ENCODE measurements at places on chromosomes 3 and 15.

DNA sequence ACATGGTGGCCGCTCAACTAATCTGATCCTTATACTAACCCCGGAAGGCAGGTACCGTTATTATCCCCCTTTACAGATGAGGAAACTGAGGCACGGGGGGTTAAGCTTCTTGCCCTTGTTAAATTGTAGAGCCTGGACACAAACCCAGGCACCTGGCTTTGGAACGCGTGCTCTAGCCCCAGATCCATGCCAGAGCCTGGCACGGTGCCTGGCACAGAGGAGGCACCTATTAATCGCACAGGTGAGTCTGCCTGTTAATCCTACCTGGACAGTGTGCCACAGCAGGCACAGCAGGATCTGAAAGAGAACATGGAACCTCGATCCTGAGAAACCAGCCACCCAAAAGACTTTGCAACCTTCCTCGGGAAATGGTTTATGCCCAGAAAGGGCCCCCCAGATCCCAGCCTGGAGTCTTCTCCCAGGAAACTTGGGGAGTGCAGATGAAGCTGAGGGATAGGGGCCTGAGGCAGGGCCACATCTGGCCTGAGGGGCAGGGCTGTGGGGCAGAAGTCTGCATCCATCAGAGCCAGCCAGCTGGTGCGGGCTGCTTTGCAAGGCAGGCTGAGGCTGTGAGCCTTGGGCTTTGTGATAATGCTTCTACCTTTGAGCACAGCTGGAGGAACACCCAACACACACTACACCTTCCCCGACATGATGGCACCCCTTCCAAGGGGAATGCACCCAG is 55.3 kb upstream of the SLC6A1 start:
- DNase-seq, result no peak
- no peaks in the 10 kb centered on the region for H3K27me3 ChIP-seq
- no peak overlapping the region for H3K27ac ChIP-seq
- no peaks in the 10 kb centered on the region for H3K36me3 ChIP-seq
- H3K4me1 ChIP-seq, result no peaks in the 10 kb centered on the region
- H3K4me3 ChIP-seq, result no peak overlapping the region

GRCh38 chr15:69610277-69610676 is 157.7 kb downstream of the RPLP1 start:
- H3K4me1 ChIP-seq, result no peaks in the 10 kb centered on the region
- H3K4me3 ChIP-seq, result no peak overlapping the region
- no peak overlapping the region for H3K27ac ChIP-seq

- no peaks in the 10 kb centered on the region for H3K27me3 ChIP-seq
- H3K4me1 ChIP-seq, result peaks cover 19% of the 10 kb centered on the region
- no peaks in the 10 kb centered on the region for H3K36me3 ChIP-seq
- no peak overlapping the region for H3K27ac ChIP-seq
- no peak for DNase-seq
- H3K4me3 ChIP-seq, result no peak overlapping the region
Observed at GRCh38 chr3:129211772-129212171, 28.1 kb upstream of the CNBP start.

DNA sequence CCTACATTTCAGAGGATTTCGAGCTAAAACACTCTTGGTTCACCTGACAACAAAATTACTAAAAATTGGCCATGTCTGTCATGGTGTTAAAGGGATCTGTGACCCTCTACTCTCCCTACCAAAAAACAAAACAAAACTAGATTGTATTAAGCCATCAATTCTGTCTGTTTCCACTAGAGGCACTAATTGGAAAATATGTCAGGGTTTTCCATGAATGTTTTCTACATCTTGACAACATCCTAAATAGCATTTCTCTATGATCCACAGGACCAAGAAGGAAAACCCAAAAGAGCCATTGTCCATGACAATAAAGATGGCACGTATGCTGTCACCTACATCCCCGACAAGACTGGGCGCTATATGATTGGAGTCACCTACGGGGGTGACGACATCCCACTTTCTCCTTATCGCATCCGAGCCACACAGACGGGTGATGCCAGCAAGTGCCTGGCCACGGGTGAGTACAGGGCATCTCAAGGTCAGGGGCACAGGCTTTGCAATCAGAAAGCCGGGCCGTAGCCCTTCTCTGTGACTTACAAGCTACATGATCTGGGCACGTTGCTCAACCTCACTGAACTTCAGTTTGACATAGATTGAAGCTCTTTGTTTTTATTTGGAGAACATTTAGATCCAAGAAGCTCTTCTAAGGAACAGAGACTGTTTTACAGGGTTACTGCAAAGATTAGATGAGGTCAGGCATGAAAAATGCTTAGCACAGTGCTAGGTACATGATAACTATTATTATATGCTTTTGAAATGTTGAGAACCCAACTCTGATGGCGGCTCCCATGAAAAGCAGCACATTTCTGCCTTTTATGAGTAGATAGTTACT is 74.8 kb downstream of the DNASE1L3 start:
- no peak overlapping the region for H3K4me3 ChIP-seq
- DNase-seq, result no peak
- no peaks in the 10 kb centered on the region for H3K27me3 ChIP-seq
- peak overlapping the region; percentile 40 for H3K27ac ChIP-seq

GRCh38 chr15:51680321-51680720 is 982 bp upstream of the SCG3 start:
- H3K4me3 ChIP-seq, result no peak overlapping the region
- no peaks in the 10 kb centered on the region for H3K27me3 ChIP-seq
- DNase-seq, result no peak
- peaks cover 8% of the 10 kb centered on the region for H3K4me1 ChIP-seq
- H3K27ac ChIP-seq, result no peak overlapping the region

GRCh38 chr3:10982782-10983181 is 9.8 kb upstream of the SLC6A1 start:
- H3K36me3 ChIP-seq, result no peaks in the 10 kb centered on the region
- DNase-seq, result no peak
- H3K4me3 ChIP-seq, result peak overlapping the region; percentile 9
- no peaks in the 10 kb centered on the region for H3K27me3 ChIP-seq

Measured in esophagus muscularis mucosa (tissue), 4 donors.